ENCODE measurements at places on chromosomes 16 and 17.

- no peak for DNase-seq
Measured at GRCh38 chr16:12063435-12063834, 86.9 kb downstream of the SNX29 start.

GRCh38 chr16:62596584-62596983, 560.3 kb upstream of the CDH8 start:
- DNase-seq = peak; percentile 82

GRCh38 chr16:5374184-5374583, 276.6 kb upstream of the EEF2KMT start:
- no peak for DNase-seq

DNA sequence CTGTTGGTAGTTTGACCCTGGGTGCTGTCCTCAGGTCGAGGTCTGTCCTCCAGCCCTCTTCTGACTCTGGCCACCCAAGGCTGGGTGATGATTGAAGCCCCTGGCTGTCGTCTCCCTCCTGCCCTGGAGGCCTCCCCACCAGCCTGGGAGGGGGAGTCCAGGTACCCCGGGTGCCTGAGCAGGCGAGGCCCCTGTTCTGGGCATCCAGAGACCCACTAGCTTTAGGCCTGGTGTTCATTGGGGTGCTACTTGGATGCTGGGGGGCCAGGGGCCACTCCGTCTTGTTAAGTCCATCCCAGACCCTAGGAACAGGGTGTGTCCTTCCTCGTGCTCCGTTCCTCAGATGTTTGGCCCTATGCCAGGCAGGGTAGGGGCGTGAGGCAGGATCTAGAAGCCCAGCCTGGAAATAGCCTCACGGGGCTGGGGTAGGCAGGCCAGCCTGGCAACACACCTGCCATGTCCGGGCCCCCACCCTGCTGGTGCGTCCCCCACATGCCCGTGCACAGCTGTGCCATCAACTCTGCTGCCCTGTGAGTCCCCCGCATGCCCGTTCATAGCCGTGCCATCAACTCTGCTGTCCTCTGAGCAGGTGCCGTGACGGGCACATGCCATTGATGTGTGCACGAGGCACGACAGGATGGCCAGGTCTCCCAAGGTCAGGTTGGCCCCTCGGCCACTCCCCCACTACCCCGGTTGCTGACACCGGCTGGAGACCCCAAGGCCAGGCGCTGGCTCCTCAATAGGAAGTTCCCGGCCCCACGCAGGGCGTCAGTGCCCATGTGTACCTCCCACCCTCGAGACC, 36.9 kb downstream of the GINS2 start:
- DNase-seq = peak; percentile 77

DNA sequence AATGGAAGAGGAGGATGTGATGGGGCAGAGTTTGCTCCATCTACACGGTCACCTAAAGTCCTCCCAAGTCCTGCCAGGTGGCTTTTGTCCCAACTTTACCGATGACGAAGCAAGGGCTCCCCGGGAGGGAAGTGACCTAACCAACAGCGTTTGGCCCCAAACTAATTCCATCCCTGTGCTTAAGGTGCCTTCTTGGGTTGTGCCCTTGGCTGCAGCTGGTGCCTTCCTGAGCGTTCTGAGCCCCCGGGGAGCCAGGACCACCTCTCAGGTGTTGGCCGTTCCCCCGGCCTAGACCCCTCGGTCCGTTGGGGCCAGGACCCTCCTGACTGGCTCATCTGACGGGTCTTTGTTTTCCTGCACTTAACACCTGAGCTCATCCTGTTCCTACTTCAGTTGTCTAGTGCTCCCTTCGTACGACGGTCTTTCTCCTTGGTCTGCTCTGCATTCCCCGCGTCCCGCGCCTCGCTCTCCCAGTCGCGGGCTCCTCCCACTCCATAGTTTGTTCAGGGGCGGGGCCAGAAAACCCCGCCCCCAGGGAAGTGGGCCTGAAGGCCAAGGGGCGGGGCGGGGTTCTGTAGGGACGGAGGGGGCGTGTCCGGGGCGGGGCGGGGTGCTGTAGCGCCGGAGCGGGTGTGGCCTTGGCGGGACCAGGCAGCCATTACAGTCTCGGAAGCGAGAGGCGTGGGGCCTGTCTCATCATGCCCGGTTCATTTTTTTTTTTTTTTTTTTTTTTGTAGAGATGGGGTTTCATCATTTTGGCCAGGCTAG, 822 bp upstream of the ZSCAN10 start:
- peak; percentile 92 for DNase-seq

- DNase-seq = no peak
Measured at GRCh38 chr16:70602831-70603230, 43.5 kb upstream of the IL34 start.

- DNase-seq = no peak
Measured at GRCh38 chr16:27745348-27745747, 195.4 kb downstream of the KATNIP start.

DNA sequence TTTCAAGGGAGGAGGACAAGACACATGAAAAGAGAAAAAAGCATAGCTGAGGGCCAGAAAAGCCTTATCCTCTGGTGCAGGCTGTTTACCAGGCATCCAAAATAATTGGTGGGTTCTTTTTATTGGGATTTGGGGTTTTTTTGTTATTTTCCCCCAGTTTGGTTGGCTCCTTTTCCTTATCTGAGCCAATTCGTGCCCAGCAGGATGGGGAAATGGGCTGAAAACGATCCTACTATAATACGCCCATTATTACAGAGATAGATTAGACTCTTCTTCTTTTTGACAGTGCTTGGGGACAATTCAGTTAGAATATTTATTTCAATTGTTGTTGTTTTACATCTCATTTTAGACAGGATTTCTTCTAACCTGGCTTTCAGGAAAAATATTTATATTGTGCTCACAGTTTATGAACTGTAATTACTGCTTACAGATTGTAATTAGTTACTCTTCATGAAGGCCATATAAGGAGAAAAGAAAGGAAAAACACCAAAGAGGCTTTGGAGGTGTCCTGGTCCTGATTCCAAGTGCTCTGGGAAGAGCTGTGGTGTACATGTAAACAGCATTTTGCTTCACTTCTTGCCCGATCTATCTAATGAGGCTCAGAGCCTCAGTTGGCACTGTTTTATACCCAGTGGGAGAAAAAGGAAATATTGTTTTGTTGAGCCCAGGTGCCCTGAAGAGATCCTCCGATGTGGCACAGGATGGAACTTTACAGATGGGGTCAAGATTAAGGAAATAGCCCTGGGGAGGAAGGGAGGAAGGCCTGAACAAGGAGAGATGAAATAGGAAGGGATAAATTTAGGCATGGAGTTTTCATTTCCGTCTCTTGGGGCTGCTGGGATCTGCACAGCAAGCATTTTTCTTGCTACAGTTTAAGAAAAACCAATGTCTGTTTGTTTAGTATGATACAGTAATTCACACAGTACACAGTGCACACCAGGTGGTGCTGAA, 611 bp upstream of the ANKRD40 start:
- DNase-seq = peak; percentile 87

- DNase-seq = peak; percentile 95
Measured at GRCh38 chr16:75433732-75434413, 570 bp upstream of the CFDP1 start.

DNA sequence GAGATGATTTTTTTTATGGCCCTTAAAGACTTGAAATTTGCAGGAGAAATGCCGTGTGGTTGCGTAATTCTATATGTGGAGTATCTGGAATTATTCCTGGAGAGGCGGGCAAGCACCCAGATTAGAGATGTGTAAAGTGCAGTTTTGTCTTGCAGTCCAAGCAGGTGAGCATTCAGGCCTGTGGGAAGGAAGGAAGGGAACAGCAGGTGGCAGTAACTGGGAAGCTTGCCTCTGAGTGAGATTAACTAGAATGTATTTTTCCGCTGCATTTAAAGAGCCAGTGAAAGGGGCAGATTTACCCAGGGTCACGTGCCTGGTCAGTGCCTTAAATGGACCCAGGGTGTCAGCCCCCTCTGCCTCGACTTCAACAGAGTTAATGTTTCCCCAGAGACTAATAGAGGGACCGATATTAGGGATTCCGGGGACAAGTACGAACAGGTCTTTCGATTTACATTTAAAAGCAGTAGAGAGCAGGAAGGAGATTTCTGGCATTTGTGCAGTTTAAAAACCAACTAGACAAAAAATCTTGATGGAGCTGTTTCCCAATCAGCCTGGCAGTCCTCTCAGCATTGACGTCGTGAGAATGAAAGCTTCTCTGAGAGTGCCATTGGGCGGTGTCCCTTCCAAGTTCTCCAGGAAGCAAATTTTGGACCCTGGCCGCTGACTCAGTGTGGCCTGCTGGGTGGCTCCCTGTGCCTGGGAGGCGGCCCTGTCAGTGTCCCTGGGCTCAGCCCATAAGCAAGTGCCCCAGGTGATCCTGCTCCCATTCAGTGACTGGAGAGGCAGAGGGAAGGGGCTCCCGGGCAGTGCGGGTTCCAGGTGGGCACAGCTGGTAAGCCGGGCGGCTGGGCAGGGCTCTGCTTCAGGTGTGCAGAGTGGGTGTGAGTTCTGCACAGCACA, 38.2 kb downstream of the KSR1 start:
- peak; percentile 77 for DNase-seq

DNA sequence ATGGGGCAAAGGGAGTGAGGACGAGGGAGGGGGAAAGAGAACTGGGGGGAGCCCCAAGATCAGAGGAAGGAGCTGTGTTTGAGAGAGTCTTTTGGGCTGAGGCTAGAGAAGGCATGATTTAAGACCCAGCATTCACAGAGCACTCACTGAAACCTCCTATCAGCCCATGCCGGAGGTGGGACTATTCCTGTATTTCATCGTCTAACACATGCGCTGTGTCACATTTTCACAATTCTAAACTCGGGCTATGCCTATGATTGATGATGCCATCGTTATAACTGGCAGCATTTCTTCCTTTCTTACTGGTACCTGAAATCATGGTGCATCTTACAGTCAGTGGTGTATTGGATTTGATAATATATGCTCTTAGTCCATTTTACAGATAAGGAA, 3.5 kb downstream of the FAM171A2 start:
- no peak for DNase-seq

DNA sequence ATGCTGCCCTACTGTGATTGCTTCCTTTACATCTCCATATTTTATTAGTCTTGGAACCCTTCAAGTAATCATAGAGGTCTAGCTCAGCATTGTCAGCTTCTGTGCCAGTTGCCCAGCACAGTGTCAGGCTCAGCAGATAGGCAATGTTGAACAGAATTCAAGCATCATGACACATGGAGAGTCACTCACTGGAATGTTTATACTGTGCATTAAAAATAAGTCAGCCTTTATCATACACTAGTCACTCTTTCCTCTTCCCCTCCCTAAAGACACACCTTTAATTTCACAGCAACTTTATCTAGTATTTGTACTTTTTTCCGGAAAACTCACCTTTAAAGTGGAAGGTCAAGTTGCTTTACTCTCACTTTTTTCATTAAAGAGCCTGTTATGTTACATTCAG, 253.8 kb upstream of the CDH11 start:
- no peak for DNase-seq

DNA sequence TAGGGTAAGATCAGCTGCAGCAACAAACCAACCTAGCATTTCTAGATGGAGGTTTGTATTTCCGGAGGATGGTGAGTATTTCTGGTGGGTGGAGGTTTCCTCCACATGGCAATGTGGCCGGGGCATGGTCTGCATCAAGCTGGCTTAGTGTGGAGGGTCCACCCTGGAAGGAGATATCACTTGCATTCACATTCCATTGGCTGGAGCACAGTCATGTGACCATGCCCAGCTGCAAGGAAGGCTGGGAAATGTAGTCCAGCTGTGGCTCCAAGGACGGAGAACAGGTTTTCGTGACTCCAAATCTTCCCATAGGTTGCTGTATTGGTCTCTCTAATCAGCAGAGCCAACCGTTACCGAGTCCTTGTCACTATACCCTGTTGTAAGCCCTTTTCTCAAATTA, 68.7 kb downstream of the RAI1 start:
- peak; percentile 80 for DNase-seq

GRCh38 chr16:74226338-74226954, 70.2 kb upstream of the PSMD7 start:
- peak; percentile 82 for DNase-seq

DNA sequence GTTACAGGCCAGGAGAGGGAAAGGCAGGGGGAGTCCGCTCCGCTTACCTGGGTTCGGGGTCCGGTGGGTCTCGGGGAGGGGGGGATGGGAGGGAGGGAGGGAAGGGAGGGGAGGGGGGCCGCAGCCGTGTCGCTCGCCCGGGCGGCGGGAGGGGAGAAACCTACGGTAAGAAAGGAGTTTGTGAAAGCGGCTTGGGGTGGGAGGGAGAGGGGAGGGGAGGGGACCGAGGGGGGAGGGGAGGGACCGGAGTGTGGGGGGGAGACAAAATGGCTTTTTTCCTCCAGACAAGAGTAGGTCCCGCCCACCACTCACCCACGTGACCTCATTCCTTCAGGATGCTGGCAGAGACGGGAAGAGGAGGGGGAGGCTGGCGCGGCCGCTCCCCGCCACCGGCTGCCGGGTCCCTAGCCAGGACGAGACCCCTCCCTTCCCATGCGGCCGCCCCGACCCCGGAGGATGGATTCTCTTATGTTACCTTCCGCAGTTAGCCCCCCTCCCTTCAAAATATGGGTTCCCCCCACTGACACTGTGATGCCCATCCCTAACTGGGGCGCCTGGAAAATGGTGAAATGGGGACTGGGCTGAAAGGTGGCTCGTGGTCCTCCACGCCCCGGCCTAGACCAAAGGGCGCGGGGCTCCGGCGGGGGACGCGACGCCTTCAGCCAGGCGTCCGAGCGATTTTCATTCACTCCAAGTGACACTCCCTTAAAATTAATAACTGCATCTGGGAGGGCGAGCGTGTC, at the start of gene PCGF2:
Gene PCGF2 (minus strand): TSS at position 188 of the 743 bp plus-strand sequence. CDS start 7,934 bp downstream, outside the sequence.
- peak; percentile 97 for DNase-seq

DNA sequence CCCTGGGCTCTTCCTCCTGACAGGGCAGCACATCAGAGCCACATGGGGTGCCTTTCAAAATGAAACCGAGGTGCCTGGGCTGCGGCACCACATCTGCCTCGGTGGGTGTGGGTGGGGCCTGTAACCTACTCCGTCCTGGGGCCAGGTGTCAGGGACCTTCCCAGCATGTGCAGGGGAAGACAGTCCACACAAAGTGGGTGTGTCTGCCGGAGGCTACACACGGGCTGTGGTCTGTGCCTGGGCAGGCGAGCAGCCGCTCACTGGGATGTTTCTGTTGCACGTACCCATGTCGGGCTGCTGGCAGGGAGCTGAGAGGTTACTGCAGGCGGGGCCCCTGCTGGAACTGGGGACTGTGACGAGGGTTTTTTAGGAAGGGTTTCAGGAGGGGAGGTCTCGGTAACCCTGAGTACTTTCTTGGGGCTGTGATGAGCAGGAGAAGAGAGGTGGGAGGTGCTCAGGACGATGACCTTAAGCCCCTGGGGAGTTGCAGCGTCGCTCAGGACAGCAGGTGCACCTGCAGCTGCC, 351.2 kb downstream of the SEC14L1 start:
- DNase-seq = peak; percentile 7

DNA sequence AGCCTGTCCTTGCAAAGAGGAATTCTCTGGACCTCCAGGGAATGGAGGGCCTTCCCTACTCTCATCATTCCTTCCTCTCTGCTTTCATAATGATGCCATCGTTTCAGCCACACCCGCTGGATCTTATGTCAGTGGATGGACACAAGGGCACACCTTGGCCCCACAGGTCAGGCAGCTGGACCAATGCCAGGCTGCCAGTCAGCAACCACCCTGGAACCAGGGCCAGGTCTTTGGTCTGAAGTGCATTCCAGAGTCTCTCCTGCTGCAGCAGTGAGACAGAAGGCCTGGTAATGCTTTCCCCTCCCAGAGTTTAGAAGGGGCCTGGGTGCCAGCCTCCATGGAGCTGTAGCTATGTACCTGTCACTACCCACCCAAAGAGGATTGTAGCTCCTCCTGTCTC, 7.4 kb downstream of the C1QL1 start:
- no peak for DNase-seq

- DNase-seq = no peak
Measured at GRCh38 chr17:6775871-6776405, at the start of gene FBXO39. FBXO39 (plus strand) TSS chr17:6776215; CDS start chr17:6779869, 3,654 bp downstream.
